Tibial nerve (tissue), 4 donors: ENCODE measurements at places on chromosomes 5 and 9.

DNA sequence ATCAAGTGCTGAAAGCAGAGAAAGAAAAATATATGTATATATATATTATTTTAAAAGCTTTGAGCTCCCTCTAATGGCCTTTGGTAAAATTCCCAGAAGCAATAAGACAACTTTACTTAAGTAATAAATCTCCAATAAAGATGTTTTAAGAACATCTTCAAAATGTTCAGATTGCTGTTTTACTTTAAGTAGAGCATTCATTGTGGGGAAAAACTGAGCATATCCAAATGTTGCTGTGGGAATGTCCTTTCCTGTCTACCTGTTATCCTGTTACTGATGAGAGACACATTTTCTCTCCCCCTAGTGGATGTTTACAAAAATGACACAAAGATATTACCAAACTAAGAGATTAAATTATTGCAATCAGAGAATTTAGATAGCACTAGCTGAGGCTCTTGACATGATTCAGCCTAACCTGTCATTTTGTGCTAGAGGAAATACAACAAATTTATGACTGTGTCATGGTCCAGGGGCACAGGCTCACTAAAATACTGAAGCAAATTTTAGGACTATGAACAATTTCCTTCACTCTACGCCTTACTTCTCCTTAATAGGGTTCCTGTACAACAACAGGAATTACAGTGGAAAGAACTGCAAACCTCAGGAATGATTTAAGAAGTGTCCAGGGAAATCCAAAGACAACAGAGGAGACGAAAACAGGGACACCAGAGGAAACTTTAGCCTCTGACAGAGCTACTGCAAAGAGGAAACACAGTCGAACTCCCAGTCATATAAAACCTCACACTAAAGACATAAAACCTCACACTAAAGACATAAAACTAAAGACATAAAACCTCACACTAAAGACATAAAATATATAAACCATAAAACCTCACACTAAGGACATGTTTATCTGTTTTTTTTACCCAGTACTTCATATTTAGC, 24.3 kb upstream of the PRRC1 start:
- DNase-seq = no peak

DNA sequence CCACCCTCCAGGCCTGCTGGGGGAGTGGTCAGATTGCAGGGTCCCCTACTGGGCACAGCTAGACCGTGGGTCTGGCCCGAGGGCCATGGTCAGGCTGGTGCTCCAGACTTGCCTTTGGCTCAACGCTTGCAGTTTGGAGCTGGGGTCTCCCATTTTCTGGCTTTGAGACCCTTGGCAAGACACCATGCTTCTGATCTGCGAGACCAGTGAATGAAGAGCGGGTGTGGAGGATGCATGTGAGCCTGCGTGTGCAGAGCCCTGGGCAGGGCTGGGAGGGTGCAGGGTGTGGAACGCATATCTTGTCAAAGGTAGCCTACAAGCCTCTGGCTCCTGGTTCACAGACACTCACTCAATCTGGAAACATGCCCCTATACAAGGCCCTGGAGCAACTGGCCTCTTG, 6.1 kb upstream of the MRNIP start:
- DNase-seq = no peak

DNA sequence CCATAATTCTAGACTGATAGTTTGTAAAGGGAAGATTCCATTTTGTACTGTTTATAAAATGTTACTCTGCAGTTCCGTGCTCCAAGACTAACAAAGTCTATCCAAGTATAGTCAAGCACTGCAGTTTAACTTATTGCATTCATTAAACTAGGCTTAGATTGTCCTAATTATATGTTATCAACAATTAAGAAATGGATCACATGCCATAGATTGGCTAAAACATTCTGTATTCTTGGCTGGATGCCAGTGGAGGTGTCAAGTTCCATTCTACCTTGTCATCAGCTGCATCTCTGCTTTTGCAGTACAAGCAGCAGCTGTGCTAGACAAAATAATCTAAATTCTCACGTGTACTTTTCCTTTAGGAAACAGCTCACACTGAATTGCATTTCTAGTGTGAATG, 69.4 kb upstream of the MEF2C start:
- DNase-seq = no peak

DNA sequence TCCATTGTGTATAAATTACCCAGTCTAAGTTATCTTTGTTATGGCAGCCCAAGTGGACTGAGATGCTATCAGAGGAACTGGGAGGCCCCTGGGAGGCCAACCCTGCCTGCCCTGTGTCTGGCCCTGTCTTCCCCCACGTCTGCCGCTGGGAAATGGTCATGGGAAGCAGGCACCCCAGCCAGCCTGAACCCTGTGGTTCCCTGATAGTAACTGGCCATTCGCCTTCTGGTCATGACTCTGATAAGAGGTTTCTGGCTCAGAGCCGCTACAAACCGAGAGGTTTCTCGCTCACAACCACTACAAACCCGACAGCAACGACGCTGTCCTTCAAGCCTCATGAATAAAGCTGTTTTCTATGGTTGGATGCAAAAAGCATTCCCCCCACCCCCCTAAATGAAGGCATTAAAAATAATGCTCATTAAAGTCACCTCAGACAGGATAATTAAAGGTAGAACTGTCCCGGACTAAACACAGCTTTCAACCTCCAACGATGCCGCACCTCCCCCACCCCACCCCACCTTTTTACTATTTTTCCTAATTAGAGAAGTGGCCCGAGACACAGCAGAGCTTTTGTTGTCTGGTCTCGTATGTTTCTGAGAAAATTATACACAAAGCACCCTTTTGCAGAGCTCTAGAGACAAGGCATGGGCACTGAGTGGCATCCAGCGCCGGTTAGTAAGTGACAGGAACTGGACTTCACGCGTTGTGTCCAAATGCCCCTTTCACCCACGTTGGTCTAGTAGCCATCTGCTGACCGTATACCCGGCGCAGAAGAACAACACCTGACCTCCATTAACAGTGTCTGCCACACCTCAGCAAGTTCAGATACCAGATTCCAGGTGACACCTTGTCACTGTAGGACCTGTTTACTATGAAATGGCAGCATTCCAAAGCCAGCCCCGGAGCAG, 140.8 kb downstream of the COL23A1 start:
- no peak for DNase-seq

DNA sequence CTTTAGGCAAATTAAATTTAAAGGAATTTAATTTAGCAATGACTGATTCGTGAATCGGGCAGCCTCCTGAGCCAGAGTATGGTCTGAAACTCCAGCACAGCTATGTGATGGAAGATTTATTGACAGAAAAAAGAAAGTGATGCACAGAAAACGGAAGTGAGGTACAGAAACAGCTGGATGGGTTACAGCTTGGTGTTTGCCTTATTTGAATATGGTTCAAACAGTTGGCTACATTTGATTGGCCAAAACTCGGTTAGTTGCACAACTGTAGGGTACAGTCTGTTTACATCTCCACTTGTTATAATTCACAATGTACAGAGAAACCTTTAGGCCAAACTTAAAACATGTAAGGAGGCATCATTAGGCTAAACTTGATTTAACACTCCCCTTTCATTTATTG, 1716.1 kb upstream of the C9orf72 start:
- DNase-seq = no peak

DNA sequence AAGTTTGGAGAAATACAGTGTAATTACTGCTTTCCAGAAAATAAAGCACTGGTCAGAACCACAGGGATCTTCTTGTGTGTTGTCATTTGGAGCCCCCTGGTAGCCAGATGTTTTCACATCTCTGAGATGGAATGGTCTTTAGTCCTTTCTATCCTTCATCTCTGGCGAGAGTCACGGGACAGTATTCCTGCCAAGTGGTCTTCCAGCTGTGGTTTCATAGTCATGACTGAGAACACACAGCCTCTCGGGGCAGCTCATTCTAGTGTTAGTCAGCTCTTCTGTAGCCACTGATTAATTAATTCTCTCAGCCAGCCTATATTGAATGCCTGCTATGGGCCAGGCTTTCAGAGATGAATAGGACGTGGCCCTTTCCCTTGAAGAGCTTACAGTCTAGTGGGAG, 34.1 kb downstream of the HMGXB3 start:
- DNase-seq = peak; percentile 35

DNA sequence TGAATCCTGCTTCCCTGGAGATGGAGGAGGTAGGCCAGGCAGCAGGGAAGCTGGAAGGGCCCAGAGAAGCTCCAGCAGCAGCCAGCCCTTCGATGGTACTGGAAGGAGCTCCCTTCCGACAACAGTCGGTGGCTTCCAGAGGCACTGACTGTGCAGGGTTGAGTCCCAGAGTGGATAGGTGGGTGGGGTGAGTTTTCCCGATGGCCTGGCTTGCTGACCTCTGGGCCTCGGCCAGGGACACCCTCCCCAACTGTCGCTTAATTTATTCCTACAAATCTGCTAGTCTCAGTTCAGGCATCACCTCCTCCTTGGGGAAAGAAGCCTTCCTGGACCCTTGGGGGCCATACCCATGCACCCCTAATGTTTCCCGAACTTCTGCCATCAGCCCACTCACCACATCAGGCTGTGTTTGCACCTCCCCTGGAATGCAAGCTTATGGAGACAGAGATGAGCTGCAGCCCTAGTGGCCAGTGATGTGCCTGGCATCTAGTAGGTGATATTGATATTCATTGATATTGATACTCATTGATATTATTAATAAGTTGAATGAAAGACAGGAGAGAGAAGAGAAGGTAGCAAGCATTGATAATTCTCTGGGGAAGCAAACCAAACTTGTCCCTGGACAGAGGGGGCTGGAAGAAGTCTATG, 104.6 kb upstream of the BOD1 start:
- no peak for DNase-seq

- no peak for DNase-seq
These were observed 228.0 kb downstream of the NTRK2 start for GRCh38 chr9:84897362-84898094.

GRCh38 chr9:121366611-121367192, 3.3 kb downstream of the STOM start:
- no peak for DNase-seq

DNA sequence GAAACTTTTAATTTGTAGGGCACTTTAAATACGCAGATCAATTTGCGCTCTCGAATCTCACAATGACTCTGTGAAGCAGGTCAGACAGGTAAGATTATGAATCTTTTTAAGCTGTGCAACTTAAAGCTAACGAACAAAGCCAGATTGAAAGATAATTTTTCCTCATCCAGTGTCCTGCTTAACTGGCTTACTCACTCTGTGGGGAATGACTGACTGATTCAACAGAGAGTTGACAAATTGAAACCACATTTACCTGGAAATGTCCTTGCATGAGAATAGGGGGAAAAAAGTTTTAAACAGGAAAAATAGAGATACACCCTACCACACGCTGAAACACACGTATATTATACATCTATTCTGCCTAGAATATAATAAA, 187.9 kb downstream of the MAN2A1 start:
- no peak for DNase-seq

DNA sequence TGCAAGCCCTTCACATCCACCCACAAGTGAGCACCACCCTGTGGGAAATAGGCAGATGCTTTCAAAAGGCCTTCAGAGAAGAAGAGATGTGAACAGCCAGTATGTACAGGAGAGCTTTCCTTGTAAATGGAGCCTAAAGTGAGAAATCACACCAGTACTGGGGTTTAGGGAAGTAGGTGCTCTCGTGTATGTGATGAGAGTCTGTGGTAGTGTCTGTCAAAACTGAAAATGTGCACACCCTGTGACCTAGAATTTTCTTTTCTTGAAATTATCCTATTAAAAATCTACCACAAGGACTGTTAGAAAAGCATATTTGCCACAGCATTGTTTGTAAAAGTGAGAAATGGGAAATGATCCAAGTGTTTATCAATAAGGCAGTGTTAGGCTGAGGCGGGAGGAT, 16.6 kb downstream of the OTULINL start:
- no peak for DNase-seq

- DNase-seq = no peak
These were observed 32.1 kb downstream of the NIPBL start for GRCh38 chr5:36908544-36909260.

DNA sequence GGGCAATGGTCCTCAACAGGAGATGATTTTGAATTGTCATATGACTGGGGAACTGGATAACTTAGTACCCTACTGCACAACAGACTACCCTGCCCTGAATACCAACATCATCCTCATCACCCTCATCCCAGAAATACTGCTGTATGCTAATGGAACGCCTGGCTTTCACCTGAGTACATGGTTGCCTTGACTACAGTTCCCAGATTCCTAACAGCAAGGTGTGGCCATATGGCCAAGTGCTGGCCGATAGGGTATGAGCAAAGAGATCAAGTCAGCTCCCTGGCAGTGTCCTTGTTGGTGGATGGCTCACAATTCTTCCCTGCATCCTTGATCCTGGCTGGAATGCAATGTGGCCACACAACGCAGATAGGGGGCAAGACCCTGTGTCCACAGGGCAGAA, 31.2 kb upstream of the IRX2 start:
- DNase-seq = no peak

DNA sequence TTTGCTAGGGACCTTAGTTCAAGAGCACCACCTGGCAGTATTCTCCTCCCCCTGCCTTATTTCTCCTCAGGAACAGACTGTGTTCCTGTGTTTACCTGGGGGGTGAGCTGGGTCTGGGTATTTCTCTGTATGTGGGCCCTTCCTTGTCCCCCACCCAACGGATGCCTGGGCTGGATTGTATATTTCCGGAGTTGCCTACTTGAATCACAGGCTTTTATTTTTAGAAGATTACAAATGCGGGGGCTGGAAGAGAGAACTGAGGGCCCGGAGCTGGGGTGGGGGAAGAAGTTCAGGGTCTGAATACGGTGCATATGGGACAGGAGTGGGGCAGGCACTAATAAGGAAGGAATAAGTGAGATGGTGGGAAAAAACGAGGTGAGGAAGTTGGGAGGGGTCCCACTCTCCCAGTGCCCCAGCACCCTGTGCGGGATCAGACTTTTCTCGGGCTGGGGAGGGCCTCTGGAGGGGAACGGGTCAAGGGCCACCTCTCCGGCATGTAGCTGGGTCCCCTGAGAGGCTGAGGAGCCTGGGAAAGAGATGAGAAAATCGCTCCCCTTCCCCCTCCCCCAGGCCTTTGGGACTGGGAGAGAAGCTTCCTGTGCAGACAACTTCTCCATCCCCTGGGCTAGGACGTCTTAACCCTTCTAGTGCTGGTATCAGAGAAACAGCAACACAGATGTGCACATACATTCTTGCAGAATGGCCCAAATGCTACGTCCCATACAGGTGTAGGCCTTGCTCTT, 42.1 kb downstream of the PCDH1 start:
- DNase-seq = no peak

GRCh38 chr5:168286386-168286785, 5.1 kb upstream of the WWC1 start:
- no peak for DNase-seq
